Stimulated activated CD8-positive, alpha-beta memory T cell treated with anti-CD3 and anti-CD28 coated beads, Interleukin-7, amount 100 ng/mL, for 4 hours (primary cell): ENCODE measurements at places on chromosomes 4 and X.

GRCh38 chr4:81724925-81725329 is 253.2 kb upstream of the RASGEF1B start:
- DNase-seq = peak; percentile 46

DNA sequence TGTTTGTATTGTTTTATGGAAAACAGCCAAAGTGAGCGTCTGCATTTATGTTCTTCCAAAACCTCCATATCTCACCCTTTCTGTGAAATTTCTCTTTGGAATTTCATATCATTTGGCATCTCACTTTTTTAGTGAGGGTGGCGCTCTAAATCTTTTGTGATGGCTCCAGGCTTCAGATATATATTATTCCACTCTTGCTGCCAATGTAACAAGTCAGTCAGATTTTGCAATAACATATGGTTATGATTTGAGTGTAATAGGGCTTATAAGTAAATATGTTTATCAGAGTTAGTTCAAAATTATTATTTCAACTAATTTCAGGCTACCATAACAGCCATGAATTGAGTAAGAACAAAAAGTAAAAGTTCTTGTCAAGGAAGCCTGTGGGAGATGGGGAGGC is 314.7 kb downstream of the PDGFC start:
- DNase-seq = no peak

- DNase-seq = no peak
Observed at GRCh38 chr4:183469285-183469684, 24.8 kb downstream of the CDKN2AIP start.

- no peak for DNase-seq
Observed at GRCh38 chr4:41221850-41222645, 7.7 kb upstream of the APBB2 start.

DNA sequence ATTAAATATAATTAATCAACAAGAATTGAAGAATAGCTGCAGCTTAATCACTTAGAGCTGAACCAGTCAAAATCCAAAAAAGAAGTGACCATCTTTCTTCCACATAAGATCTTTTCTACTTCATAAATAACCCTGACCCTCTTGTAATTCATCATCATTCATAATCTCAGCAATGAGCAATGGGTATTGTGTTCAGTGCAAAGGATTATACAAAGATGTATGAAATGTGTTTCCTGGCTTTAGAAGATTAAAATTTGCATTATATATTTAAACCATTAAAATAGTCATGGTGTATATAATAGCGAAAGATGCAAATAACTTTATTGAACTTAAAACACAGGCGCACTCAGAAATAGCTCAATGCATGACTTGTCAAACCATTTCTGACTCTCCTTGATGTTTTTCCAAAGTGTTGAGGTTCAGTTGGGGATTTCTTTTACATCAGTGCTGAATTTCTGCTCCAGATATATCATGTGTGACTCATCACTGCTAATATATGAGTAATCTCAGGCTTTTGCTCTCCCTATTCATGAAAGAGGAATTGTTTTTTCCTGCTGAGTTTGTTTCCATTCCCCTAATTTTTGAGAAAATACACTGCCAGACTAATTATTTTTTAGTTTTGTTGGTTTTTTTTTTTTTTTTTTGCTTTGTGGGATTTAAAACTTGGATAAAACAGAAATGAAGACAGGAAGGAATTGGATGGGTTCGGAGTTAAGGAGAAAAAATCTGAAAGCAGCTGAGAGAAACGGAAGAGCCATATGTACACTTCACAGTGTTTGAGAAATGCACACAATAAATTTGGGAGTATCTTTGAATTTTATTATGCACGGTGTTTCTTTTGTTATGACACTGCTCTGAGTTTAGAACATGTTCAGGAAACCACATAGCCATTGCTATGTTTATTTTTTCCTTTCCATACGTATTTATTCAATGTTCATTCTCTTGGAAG is 290.1 kb upstream of the PCDH7 start:
- no peak for DNase-seq

- no peak for DNase-seq
Observed at GRCh38 chr4:10878861-10879260, 194.3 kb upstream of the CLNK start.

- DNase-seq = no peak
Observed at GRCh38 chrX:154298312-154298711, 2.7 kb downstream of the TKTL1 start.
